ENCODE measurements at places on chromosomes 6 and 20.

- DNase-seq, result no peak
Observed at GRCh38 chr6:50978380-50979170, 159.9 kb downstream of the TFAP2B start.

DNA sequence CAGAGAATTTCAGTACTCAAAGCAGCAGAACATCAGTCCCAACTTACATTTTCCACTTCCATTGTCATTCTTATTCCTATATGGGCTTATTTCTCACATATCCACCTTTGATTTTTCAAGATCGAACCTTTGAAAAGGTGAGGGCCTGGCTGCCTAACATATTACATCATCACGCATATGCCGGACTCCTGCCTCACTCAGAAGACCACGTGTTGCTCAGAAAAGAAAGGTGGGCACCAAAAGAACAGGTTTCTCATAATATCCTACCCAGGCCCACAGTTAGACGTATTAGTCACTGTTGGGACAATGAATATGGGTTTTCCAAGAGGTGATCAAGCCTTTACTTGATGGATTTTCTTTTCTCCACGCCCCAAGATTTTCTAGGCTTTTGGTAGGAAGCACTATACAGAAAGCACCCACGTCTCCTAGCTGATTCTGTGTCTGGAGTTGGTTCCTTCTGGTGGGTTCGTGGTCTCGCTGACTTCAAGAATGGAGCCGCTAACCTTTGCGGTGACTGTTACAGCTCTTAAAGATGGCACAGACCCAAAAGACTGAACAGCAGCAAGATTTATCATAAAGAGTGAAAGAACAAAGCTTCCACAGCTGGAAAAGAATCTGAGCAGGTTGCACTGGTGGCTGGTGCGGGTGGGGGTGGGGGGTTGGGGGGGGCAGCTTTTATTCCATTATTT lies 168.9 kb downstream of the ATXN1 start:
- no peak for DNase-seq

DNA sequence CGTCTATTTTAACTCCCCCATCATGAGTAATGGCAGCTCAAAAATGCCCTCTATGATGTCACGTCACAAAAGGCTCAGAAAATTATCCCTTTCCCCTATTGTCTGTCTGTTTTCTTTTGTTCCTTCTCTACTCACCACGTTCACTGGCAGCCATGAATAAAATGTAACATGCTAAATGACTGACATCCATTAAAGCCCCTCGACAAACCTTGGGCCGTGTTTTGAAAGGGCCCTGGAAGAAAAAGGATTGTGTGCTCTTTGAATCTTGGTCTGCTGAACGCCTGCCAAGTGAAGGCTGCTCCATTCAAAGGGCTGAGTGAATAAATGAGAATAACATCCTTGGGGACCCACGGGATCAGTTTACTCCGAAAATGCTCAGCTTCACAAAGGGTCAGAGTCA lies 118.7 kb downstream of the RPS12 start:
- no peak for DNase-seq

DNA sequence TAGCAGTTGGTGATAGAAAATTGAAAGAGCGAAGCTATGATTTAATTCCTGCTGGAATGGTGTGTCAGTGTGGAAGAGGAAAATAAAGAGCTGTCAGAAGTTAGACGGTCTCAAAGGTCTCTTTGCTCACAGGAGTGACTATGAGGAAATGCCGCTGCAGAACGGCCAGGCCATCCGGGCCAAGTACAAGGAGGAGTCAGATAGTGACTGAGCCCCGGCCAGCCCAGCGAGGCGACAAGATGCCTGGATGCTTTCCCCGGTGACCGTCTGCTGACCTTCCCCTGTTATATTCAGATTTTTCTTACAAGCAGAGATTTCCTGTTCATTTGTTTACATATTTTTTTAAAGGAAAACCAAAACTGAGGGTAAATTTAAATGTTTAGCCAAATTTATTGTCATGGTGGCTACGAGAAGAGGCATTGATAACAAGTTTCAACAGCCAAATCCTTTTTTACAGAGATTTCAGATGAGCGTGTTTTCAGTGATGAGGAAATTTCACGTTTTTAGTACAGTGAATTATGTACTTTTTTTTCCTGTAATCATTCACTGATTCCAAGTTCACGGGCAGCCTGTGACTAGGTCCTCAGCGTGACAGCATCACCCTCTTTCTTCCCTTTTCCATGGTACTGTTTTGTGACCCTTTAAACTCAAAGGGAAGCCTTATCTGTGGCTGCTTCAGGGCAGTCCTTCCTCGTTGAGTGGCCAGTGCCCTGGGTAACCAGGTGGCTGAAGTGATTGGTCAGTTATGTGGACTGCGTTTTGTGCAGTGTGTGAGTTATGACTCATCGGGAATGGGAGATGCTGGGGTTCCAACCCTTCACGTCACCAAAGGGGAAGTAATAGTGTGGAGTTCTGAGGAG lies 12.6 kb downstream of the DYNLT1 start:
- DNase-seq, result no peak

GRCh38 chr6:42390228-42390934 lies 61.3 kb downstream of the TRERF1 start:
- DNase-seq, result no peak

GRCh38 chr6:14277405-14277930 lies 159.9 kb downstream of the CD83 start:
- DNase-seq, result no peak

DNA sequence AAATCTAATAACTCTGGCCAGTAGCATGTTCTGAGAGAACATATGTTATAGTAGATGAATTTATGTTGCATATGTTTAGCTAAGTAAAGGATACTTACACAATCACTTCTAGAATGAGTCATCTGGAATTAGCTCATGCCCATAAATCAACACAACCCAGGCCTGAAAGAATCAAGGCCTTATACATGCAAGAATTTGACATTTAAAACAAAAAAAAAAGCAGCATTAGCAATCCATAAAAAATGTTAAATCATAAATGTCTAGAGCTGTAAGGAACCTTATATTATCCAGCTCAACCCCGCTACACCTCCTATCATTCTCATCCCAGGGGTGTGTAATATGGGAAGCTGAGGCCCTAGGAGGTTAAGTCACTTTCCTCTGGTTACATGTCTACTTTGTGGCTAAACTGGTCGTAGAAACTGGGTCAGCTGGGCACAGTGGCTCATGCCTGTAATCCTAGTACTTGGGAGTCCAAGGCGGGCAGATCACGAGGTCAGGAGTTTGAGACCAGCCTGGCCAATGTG lies 105.2 kb upstream of the CARMIL1 start:
- peak; percentile 25 for DNase-seq

- no peak for DNase-seq
Observed at GRCh38 chr6:67031451-67031850, 1324.4 kb upstream of the EYS start.

DNA sequence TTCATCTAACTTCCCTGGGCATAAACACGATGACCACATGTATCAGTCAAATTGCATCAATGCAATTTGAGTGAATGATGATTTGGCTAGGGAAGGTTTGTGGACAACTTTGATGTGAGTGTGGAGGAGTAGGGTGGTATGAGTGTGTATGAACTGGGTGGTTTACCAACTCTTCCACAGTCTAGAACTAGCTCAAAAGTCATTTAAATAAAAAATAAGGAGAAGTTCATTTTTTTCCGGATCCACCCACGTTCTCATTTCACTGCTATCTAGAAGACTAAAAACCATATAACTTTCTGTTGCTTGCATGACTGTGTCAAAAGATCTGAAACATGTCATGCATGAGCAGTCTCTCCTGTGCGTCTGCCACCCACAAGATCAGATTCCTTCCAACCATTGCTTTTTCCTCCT lies 23.6 kb downstream of the SLC35D3 start:
- no peak for DNase-seq

GRCh38 chr20:33400812-33401183 lies 521 bp downstream of the CDK5RAP1 start:
- no peak for DNase-seq

DNA sequence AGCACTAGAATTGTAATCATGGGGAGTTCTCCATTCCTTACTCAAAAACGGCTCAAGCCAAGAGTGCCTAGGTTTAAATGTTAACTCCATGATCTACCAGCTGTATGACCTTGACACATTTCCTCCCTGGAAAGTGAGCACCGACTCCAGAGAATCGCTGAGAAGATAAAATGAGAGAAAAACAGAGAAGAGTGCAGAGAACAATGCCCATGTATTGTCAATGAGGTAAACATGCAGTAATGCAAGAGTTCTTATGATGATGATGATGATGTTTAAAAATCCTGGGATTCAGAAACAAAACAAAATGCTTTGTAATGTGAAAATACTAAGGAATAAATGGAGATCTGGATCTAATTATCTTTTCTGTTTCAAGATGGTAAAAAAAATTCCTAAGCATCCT lies 64.8 kb upstream of the BEND6 start:
- DNase-seq, result no peak

- DNase-seq, result no peak
Observed at GRCh38 chr20:44911264-44911921, 1.5 kb downstream of the PABPC1L start.

- no peak for DNase-seq
Observed at GRCh38 chr6:74756923-74757322, 448.9 kb downstream of the COL12A1 start.

DNA sequence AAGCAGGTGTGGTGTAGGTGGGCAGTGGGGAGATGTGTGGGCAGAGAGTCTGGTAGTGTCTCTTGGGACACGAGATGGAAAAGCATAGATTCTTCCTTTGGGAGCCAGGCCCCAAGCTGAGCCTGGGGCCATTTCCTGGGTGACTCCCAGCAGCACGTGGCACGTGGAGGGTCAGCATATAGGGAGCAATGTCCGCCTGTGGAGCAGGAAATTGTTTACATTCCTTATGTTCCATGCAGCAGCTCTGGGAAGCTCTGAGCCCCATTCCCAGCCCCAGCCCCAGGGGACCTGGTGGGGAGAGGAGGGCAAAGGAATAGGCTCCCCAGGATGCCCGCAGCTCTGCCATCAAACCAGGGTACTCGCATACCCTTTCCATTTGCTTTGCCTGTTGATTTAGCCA lies 57.6 kb downstream of the DAAM2 start:
- DNase-seq, result no peak

- no peak for DNase-seq
Observed at GRCh38 chr6:22288721-22289120, 8.1 kb downstream of the PRL start.

DNA sequence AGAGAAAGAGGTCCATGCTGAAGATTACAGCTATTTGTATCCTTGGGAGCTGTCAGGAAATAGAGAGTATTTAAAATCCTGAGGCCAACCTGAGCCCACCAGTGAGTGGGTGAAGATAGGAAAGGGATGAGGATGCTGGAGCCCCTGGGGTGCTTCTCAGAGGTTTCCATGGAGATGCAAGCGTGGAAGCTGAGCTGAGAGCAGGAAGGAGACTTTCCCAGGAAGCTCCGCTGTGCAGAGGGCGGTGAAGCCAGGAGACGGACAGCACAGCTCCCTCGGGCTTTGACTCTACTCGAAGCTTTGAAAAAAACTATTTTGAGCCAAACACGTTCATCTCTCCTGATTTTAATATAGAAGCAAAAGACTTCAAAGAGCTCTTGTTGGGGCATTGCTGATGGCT lies 222.1 kb downstream of the SMOC2 start:
- no peak for DNase-seq

- no peak for DNase-seq
Observed at GRCh38 chr6:30144811-30145210, 8.9 kb downstream of the TRIM40 start.

- DNase-seq, result no peak
Observed at GRCh38 chr6:158751921-158752320, 67.2 kb downstream of the EZR start.

GRCh38 chr6:28985462-28986164 lies 19.5 kb downstream of the ZNF311 start:
- peak; percentile 95 for DNase-seq

GRCh38 chr6:139881236-139881635 lies 506.8 kb upstream of the CITED2 start:
- DNase-seq, result no peak
